Amniotic epithelial cell (primary cell): ENCODE measurements at places on chromosomes 7 and 10.

GRCh38 chr10:49364051-49364450 is 31.8 kb downstream of the DRGX start:
- DNase-seq = no peak

DNA sequence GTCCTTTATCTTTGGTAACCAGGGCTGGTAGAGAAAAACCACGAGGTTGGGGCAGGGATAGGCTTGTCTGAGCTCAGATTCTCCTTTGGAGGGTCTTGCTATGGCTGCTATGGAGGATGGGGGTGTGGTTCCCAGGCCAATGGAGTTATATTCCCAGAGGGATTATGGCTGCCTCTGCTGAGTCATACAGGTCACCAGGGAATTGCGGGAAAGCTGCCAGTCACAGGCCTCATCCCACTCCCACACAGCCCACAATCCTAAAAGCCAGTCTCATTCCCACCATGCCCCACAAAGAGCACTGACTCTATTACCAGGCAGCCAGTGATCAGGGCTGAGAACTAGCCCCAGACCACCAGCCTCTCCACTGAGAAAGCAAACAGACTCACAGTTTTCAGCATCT is 316.6 kb upstream of the TMEM229A start:
- DNase-seq = peak; percentile 1

DNA sequence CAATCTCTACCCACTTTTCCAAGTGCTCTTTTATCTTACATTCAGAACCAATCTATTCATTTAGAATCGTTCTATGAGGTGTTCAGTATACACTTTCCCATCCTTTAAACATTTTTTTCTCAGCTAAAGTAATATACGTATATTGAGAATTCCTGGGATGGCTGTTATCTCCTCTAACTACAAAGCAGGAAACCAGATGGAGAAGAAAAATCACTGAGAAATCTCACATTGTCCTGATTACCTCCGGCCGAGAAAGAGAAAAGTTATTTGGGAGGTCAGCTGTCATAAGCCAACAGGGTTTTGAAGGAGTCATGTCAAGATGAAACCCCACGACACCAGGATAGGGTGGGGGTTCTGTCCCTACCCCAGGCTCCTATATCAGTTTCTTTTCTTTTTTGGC is 99.2 kb upstream of the KDM7A start:
- DNase-seq = no peak

GRCh38 chr7:135980012-135980551 is 2.9 kb upstream of the MTPN start:
- no peak for DNase-seq

- DNase-seq = peak; percentile 53
These were observed 133.7 kb downstream of the ARHGAP22 start for GRCh38 chr10:48470893-48471805.

GRCh38 chr10:49384268-49384953 is 11.5 kb downstream of the DRGX start:
- no peak for DNase-seq

DNA sequence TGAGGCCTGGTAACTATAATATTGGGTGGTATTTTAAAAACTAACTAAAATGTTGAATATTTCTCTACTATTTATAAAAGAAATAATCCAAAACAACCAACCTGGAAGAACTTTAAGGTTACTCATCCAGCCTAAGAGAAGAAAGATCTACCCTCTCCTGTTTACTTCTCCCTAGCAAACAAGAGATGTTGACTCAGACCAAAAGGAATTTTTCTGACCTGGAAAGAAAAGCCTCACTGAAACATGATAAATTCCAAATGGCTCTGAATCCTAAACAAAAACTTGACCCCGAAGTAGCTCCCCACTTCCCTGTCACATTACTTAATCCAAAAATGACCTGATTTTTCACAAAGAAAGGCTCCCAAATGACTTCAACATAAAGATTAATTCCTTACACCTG is 101.2 kb downstream of the PARD3 start:
- DNase-seq = peak; percentile 75

DNA sequence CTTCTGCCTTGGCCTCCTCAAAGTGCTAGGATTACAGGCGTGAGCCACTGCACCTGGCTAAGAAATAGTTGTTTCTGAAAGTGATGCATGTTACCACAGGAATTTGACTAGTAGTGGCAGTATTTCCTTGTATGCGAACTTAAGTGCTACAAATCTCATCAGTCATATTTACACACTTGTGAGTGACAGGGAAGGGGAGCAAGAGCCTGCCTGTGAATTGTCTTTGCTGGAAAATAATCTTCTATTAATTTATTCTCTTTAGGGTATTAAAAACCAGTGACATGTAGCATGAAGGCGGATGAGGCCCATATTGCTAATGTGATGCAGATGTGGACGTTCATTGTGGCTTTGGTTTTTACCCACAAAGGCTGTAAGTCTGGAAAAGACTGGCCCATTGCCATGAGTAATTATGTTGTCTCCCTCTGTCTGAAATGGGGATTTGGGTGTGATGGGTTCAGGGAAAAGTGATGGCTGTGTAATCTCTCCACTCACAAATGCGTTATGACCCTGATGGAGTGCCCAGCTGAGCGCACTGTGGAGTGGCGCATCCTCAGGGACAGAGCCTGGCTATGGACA is 97.6 kb downstream of the CCNY start:
- peak; percentile 87 for DNase-seq

GRCh38 chr7:26567266-26567665 is 275.6 kb downstream of the SNX10 start:
- DNase-seq = no peak

GRCh38 chr7:16795624-16796023 is 9.2 kb downstream of the AGR2 start:
- peak; percentile 30 for DNase-seq

DNA sequence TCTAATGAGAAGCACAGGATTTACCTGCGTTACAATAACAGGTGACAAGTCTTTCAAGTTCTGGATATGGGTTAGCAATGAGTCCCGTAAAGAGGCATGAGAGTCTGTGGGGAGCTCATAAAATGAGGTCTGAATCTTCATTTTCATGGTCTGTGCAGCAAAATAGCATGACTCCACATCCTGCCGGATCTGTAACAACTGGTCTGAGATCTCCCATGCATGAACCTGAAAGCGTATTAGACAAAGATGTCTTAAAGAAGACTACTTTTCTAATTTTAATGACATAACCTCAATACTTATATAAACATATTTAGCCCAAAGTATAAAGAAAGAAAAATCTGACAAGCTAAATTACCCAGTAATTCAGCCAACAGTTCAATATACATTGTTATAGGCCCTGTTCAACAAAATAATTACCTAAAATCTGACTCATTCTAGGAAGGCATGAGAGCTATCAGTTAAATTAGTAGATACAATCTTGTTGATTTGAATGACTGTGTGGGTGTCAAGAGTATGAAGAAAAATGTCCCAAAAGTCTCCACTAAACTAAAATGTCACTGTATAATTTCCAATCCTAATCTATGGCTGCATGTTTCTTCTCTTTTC is 36.9 kb downstream of the TNPO3 start:
- DNase-seq = no peak

DNA sequence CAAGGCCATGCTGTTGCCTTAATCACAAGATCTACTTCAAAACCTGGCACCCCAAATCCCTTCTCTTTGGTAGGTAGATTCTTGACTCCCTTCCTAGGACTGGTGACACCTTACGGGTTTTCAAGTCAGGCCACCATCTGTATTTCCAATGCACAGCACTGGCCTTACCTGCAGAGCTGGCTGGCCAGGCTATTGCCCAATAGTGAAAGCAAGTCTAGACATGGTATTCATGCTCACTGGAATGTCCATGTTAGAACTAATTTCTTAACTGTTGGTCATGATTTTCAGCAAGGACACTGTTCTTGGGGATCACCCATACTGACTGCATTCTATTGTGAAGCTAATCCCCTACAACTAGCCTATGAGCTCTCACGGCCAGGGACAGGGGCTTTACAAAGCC is 313.1 kb upstream of the RNF32 start:
- DNase-seq = no peak

DNA sequence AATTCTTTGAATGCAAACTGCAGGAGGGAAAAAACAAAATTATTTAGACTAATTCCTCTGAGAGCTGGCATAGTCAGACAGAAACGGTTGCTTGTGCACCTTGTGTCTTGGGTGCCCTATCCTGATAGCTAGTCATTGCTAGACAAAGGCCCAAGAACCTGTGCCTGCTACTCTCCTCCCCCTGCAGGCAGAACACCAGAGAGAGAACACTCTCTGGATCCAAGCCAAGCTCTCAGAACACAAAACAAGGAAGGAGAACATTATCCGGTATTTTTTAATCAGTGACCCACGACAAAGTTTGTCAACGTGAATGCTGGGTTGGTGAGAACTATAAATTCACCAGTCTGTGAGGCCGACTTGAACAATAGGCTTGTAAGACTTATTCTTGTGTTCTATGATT is 18.8 kb upstream of the PPP1R9A start:
- DNase-seq = no peak

DNA sequence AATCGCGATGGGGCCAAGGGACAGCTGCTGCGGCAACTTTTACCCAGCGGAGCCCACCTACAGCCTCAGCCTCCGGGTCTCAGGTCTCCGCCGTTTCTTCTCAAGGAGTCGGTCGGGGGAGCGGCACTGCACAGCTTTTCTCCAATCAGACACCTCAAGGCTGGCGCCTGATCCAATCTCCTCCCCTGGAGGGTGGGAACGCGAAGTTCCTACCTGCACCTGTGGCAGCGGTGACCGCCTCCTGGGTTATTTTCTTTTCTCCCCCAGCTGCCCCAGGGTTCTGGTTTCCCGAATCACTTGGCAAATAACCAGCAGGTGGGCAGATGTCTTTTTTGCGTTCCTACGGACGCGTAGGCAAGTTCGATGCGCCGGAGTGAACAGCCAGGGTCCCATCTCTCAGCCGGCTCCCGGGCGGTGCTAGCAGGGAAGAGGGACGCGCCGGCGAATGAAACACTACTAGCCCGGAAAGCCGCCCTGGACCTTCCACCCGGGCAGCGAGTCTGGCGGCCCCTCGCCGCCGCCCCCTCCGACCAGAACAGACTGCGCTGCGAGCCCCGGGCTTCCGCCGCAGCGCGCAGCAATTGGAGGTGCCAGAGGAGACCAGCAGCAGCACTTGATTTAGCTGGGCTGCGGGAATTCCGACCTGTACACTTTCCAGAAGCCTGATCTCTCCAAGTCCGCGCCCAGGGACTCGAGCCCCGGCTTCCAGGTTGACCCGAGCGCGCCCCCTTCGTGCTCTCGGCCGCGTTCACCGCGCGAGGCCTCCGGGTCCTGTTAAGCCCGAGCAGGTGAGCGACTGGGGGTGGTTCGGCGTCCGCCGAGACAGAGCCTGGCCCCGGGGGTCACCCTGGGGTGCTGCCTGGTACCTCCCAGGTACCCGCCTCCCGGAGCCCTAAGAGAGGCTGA is at the start of gene PRR15:
TSS of gene PRR15 (plus strand) at position 246 of the 906 bp plus-strand sequence. CDS start 2,495 bp downstream, outside the sequence.
- DNase-seq = peak; percentile 39

DNA sequence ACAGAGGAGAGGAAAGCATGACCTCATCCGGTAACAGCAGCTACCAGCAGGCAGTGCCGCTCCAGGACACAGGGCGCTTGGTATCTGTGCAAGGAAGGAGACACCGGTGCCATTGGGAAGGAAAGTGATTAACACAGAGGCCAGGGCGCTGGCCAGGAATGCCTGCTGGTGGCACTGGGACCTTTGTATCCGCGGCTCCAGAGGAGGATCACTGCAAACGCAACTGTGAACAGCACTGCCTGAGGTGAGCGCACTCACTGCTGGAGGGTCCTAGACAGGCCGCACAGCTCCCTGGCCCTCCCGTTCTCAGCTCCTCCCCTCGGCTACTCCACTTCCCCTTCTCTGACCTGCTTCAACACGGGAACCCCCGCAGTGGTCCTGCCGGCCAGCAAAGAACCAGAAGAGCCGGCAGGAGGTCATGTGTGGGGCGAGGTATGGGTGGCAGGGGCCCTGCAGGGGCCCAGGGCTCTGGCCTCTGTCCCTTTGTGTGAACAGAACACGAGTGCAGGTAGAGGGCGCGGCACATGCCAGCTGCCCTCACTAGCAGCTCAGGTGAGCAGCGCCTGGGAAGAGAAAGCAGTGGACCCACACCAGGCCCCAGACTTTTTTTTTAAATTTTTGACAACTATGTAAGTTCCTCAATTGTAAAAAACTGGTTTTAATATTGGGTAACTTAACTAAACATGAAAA is 107.6 kb downstream of the VIPR2 start:
- DNase-seq = no peak

- no peak for DNase-seq
These were observed 336.3 kb upstream of the SMIM30 start for GRCh38 chr7:113454597-113455169.

- DNase-seq = no peak
These were observed 179.7 kb upstream of the GRB10 start for GRCh38 chr7:50962281-50962883.

DNA sequence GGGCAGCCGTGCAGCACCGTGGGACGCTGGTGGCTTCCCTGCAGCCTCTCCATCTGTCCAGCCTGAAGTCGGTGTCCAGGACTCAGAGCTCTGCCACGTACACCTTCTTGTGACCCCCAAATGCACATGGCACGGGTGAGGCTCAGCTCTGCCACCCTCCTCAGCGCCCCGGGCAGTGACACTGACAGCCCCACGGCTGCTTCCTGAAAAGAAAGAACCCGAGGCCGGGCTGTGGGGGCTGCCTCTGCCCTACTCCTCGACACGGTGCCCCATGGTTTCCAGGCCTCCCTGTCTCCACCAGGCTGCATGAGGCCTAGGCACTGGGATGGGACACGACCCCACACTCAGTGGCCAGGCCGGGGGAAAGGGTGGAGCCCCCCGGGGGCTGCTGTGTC is 13.7 kb downstream of the ADGRA1 start:
- DNase-seq = no peak

- no peak for DNase-seq
These were observed 21.3 kb upstream of the ANK3 start for GRCh38 chr10:60410970-60411369.

- DNase-seq = no peak
These were observed 63.8 kb upstream of the SMNDC1 start for GRCh38 chr10:110368556-110368955.

DNA sequence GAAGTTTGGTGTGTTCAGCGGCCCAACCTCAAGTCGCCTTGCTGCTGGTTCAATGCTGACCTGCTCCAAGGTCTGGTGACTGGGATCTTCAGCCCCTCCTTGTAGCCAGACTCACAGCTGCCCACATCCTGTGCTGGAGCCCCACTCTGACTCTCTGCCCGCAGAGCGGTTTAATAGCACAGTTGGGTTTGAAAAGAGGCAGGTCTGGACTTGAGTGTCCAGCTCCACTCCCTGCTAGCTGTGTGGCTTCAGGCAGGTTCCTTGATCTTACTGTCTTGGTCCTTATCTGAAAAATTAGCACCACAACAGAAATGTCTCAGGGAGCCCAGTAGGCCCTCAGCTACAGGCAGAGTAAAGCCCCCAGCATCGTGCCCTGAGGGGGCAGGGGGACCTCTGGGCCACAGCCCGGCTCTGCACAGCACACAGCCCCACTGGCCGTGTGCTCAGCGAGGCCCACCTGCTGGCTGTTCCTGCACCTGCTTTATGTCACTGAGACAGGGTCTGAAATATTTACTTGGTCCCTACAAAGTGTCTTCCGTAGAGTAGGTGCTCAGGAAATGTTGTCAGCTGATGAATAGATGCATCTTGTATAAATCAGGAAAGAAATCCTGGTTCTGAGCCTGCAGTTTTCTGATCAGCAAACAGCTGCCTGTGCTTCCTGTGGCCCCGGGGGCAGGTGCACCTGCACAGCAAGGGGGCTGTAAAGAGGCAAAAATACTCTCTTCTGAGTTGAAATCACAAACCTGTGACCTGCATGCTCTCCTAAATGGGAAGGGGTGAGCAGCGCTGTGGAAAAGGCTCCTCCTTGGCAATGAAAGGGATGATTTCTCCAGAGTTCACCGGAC is 155.5 kb downstream of the SVIL start:
- peak; percentile 20 for DNase-seq
